ENCODE measurements at places on chromosomes 2 and 18. TPM values are rescaled to one million over a fixed set of nuclear protein-coding genes. Genes with fewer than 3 reads are reported as not detected.

Gene SNED1
- total RNA-seq: 74.6 TPM

Gene AQP12B
- not detected for total RNA-seq

Gene PLEKHH2
- total RNA-seq: 311 TPM

DNA sequence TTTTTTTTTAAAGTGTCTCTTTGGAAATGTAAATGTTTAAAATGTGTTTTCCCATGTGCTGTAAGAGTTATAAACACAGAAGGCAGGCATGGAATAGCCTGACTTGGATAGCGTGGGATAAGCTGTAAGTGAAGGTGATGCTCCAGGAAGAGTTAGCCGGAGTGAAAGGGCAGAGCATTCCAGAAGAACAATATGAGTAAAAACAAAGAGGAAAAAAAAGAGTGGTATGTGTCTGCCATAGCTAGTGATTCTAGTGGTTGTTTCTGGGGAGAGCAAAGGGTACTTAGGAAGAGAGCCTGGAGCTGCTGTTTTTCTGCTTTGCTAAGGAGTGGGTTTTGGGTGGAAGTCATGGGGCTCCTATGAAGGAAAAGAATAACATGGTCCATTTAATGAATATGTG, 126.9 kb upstream of the DLGAP1 start:
- no peak overlapping the region for H3K27ac ChIP-seq
- no peak overlapping the region for H3K4me3 ChIP-seq
- H3K27me3 ChIP-seq: no peaks in the 10 kb centered on the region

GRCh38 chr2:126886211-126886915, 12.3 kb upstream of the TEX51 start:
- H3K36me3 ChIP-seq: no peaks in the 10 kb centered on the region
- peak; percentile 80 for DNase-seq
- no peak overlapping the region for H3K4me3 ChIP-seq

GRCh38 chr2:110883406-110883805, 151.0 kb downstream of the ACOXL start:
- H3K4me1 ChIP-seq: no peaks in the 10 kb centered on the region
- no peak overlapping the region for H3K27ac ChIP-seq
- no peaks in the 10 kb centered on the region for H3K27me3 ChIP-seq
- H3K4me3 ChIP-seq: no peak overlapping the region
- no peak for DNase-seq

GRCh38 chr2:179250095-179250494, 14.5 kb downstream of the SESTD1 start:
- H3K4me1 ChIP-seq: no peaks in the 10 kb centered on the region
- H3K27me3 ChIP-seq: no peaks in the 10 kb centered on the region
- H3K27ac ChIP-seq: no peak overlapping the region
- no peaks in the 10 kb centered on the region for H3K36me3 ChIP-seq
- DNase-seq: no peak
- no peak overlapping the region for H3K4me3 ChIP-seq

DNA sequence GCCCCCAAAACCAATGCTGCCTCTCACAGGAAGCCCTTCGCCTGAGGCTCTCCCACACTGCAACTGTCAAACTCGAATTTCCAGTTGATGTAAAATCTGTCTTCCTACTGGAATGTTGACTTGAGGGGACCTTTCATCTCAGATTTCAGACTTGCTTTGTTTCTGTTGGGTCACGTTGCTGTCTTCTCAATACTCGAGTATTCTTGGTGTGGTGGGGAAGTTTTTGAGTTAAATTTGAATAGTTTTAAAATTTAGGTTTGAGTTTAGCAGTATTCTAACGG, 50.8 kb downstream of the AGAP1 start:
- H3K4me3 ChIP-seq: no peak overlapping the region
- no peaks in the 10 kb centered on the region for H3K27me3 ChIP-seq
- H3K27ac ChIP-seq: no peak overlapping the region

Data from lung (tissue), 17 donors.